ENCODE measurements at places on chromosomes 5 and 9.
A peak's percentile ranks its signal among the peaks of the same experiment; 100 is the strongest.

DNA sequence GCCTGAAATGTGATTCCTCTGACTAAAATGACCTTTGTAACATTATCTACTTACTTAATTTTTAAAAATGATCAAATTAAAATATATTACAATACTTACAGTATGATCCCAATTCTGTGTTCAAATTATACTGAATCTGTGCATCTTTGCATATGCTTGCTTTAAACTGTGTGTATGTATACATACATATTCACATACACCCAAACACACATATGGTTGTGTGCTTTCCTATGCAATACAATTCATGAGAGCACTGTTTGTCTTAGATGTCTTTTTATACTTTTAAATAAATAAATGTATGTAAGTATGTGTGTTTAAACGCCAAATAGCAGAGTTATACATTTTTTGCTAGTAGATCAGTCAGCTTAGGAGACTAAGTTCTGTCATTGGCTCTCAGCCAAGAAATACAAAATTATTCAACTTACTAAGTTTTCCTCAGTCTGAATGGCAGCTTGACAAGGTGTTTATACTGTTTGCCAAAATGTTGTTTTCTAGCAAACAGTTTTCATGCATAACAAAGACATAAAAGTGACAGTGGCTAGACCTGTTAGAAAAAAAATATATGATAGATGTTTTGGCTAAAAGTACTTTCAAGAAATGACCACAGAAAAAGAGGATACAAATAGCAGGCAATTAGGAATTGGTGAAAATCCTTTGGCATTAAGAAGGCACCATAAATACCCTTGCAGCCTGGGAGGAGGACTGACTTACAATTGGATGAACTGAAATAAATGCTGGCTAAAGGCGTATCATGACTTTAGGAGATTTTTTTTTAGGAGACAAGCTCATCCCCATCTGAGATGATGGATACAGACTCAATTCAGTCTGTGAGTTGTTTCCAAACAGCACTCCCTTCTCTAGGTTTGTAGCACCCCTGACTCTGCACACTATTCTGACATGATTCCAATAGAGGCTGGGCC, 7.9 kb downstream of the TICAM2 start:
- DNase-seq = peak; percentile 46

GRCh38 chr9:32741706-32742105, 41.6 kb upstream of the TMEM215 start:
- DNase-seq = peak; percentile 48

DNA sequence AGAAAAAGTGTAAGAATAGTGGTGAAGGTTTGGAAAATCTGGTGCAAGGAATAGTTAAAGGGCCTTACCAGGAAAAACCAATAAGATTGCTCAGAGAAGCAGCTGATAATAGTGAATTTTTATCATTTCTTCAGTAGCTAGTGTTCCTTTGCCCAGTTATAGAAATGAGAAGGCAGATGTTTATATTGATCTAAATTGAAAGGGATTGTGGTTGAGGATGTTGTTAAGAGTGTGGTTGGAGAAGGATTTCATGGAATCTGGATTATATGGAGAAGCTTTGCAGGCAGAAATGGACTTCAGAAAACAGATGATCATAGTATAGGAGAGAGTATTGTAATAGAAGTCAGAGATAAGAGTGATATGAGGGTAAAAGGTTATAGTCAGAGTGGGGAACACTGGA, 102.6 kb downstream of the XRCC4 start:
- DNase-seq = peak; percentile 35

DNA sequence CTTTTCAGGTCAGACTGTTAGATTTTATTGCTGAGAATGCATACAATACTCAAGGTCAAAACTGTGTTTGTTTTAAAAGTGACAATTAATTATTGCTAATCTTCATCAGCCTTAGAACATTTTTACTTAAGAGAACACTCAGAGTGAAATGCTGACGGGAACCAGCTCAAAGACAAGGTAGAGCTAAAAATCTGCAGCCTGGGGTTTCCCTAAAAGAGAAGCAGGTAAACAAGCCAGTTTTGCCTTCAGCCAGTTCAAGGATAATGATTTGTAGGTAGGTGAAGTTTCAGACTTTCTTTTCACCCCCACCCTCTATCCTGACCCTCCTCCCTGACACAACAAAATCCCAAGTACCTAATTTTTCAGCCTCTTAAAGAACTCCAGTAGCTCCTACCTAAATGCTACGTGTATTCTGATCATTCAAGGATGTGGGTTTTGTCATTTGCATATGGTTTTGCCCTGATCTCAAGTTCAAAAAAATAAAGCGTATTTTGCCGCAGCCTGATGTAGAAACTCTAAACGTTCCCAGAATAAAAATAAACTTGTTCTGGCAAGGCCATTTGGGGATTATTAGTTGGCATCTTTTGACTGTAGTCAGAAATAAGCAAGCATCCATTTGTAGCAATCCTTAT, 407.2 kb downstream of the EFNA5 start:
- DNase-seq = no peak

- DNase-seq = no peak
Observed at GRCh38 chr9:17216011-17216410, 81.2 kb downstream of the CNTLN start.

DNA sequence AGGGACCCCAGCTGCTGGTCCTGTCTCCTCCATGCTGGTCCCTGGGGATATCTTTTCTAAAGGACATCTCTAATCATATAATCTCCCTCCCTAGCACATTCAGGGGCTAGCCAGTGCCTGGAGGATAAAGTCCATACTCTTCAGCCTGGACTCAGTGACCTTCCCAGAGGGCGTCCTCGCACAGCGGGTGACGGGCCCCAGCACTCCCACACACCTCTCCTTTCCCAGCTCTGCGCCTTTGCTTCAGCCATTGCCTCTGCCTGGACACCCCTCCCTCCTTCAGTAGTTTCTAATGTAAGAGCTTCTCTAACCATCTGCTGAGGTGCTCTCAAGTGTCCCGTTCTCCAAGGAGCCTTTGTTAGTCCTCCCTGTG, 15.2 kb upstream of the TNIP1 start:
- no peak for DNase-seq

DNA sequence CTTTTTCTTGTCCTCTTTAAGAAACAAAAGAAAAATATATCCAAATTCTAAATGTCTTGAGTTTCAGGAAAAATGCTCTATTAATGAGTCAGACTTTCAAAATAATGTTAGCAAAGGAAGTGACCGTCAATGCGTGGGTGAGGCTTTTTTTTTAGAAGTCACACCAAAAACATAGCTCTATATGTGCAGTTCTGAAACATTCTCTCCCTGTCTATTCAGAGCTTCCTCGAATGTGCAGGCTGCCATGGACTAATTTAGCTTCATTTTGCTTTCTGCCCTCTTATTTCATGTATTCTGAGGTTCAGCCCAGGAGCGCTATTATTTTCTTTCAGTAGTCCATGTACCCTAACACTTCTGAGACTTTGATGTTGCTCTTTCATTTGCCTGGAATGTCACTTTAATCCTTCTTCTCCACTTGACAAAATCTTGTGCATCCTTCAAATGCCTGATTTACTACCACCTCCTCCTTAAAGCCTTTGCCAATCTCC, 72.5 kb upstream of the RASA1 start:
- DNase-seq = peak; percentile 81

DNA sequence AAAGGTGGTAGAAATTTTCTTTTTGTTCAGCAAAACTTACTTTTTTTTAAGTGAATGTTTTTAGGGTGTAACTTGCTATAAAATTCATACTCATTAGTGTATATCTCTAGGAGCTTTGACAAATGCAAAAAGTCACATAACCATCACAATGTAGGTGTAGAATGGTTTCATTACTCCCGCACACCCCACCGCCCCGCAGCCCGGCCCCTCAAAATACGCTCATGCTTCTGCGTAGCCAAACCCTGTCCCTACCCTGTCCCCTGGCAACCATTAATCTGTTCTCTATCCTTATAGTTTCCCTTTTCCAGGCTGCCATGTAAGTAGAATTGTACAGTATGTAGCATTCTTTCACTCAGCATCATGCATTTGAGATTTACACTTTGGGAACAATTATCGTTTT, 9.2 kb upstream of the PRLR start:
- DNase-seq = no peak

DNA sequence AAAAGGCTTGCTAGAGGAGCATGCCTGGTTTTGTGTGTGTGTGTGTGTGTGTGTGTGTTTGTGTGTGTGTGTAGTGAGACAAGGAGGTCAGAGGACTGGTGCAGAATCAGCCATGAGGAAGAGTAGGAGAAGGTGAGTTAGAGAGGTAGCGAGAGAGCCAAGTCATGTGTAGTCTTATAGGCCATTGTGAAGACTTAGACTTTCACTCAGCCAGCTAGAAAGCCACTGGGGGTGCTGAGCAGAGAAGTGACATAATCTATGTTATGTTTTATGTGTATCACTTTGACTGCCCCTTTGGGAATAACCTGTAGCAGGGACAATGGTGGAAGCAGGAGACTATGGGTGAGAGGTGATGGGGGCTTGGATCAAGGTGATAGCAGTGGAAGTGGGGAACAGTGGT, 180.5 kb upstream of the CLINT1 start:
- DNase-seq = no peak

DNA sequence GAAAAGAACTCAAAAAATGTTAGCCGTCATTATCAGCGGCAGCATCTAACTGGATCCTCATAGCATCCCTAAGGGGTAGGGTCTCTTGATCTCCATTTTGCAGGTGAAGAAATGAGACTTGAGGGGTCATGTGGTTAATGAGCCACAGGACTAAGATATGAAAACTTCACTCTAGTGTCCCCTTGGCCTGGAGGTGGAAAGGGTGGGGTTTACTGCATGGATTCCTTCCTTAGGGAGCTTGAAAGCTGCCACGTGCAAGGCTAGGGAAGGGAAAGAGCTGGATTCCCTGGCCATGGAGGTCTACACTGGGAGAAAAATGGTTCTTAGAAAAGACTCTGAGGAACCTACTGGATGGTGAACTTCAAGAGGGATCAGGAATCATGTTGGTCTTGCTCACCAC, 107.9 kb downstream of the SPRY4 start:
- DNase-seq = no peak

DNA sequence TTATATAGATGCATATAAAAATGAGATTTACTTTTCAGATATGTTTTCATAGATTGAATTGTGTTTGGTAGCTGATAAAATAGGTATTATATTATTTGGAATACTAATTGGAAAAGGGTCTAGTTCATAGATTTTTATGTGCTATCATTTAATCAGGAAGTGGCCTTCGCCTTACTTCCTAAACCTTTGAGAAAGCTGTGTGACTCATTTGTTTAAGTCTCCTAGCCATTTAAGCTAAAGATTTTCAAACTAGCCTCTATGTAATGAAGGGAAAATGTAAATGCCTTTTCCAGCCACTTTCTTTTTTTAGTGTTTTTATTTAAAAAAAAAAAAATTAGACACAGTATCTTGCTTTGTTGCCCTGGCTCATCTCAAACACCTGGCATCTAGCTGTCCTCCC, 97.5 kb downstream of the DMXL1 start:
- peak; percentile 3 for DNase-seq

DNA sequence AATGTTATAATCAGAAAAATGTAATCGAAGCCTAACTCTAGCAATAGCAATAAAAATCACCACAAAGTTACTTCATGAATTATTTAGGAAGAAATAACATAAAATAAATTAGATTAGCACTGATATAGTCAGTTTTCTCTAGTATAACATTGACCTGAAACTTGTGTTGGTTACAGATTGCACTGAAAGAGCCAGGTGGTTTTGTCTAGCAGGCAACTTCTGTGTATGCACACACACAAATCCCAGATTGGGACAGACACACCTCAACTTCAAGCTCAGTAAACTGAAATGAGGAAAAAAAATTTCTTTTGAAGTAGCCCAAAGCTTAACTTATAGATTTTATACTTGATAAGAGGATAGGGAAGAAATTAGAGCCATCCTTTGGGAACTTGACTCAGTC, 129.3 kb downstream of the EFNA5 start:
- no peak for DNase-seq

- DNase-seq = no peak
Observed at GRCh38 chr9:136775191-136775590, 10.9 kb upstream of the LCN15 start.

- no peak for DNase-seq
Observed at GRCh38 chr9:111922324-111923013, 25.9 kb downstream of the UGCG start.

DNA sequence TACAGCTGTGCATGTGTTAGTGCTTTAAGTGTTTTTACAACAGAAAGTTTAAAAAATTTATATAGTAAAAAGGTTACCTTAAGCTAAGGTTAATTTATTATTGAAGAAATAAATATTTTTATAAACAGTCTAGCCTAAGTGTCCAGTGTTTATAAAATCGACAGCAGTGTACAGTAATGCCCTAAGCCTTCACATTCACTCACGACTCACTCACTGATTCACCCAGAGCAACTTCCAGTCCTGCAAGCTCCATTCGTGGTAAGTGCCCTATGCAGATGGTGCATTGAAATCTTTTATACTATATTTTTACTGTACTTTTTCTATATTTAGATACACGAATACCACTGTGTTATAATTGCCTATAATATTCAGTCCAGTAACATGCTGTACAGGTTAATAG, 159.1 kb downstream of the ROR2 start:
- DNase-seq = peak; percentile 74

GRCh38 chr5:179913461-179913860, 5.8 kb upstream of the TBC1D9B start:
- no peak for DNase-seq

DNA sequence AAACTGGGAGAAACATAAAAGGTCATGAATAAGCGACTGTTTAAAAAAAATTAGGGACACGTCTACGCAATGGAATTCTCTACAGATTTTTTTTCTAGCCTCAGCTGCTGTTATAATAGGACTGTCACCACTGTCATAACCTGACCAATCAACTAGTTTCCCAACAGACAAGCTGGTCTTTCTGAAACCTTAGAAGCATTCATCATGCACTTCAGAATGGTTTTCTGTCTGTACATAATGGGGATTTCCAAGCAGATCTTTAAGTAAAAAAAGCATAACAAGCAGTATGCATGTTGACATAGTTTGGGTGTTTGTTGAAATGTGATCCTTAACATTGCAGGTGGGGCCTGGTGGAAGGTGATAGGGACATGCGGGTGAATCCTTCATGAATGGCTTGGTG, 58.3 kb upstream of the SEMA6A start:
- no peak for DNase-seq

GRCh38 chr9:115395511-115396021, 277.6 kb upstream of the TNC start:
- DNase-seq = peak; percentile 16

DNA sequence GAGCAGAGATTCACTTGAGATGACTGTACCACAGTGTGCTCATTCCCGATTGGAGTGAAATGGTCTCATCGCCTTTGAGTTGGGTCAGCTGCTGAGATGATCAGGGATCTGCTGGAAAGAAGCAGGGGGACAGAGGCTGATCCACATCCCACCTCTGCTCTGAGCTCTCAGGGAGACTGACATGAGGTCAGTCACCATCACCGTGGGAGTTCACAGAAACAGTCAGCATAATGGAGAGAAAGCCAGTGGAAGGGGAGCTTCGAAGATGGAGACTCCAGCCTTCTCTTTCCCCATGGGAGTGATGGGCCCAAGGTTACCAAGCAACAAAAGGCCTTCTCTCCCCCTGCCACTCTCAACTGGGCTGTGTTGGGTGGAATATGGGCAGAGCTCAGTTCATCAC, 276.4 kb downstream of the CDK5RAP2 start:
- DNase-seq = no peak

GRCh38 chr5:55852503-55852902, 1.3 kb downstream of the IL31RA start:
- DNase-seq = peak; percentile 16

- no peak for DNase-seq
Observed at GRCh38 chr5:111326551-111326950, 102.4 kb downstream of the CAMK4 start.
